ENCODE measurements at places on chromosomes 13 and 19.
A peak's percentile ranks its signal among the peaks of the same experiment; 100 is the strongest.

DNA sequence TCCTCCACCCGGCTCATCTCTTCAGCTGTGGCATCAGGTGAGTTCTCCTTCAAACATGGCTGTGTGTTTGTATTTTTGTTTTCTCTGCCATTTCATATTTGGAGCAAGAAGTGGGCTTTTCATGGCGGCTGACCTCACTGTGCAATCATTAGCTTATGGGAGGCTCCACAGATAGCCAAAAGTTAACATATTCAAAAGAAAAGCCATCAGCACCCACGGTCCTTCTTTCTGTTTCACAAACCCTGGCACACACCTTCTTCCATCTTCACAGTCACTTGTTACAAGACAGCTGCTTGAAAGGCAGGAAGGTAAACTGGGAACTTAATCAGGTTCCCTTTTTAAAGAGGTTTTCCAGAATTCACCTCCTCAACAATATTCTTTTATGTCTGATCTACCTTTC lies 69.3 kb upstream of the ATP12A start:
- DNase-seq: no peak

DNA sequence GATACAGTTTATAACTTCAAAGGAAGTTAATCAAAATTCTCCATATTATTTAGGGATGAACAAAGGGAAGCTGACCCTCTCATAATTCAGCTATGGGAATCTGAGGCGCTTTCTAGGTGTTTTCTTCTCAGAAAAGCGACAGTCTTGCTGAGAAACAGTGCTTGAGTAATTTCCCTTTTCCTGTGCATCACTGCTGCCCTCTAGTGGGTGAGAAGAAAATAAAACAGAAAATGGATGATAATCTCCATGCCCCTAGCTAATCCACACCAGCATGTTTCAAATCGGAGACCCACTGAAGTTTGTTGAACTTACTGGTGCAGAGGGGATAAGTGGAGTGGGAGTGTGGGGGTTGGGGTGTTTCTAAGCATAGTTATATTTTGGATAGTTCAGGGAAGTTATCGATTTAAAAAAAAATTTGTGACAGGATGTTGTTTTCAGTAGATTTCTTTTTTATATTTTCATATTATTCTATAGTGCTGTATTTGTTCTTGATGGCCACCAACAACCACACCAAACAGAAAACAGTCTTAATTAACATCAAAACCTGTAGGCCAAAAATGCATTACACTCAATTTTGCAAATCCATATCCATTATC lies 21.4 kb downstream of the LCP1 start:
- no peak for DNase-seq

- peak; percentile 8 for DNase-seq
Observed at GRCh38 chr19:55591555-55591954, 7.8 kb downstream of the FIZ1 start.

DNA sequence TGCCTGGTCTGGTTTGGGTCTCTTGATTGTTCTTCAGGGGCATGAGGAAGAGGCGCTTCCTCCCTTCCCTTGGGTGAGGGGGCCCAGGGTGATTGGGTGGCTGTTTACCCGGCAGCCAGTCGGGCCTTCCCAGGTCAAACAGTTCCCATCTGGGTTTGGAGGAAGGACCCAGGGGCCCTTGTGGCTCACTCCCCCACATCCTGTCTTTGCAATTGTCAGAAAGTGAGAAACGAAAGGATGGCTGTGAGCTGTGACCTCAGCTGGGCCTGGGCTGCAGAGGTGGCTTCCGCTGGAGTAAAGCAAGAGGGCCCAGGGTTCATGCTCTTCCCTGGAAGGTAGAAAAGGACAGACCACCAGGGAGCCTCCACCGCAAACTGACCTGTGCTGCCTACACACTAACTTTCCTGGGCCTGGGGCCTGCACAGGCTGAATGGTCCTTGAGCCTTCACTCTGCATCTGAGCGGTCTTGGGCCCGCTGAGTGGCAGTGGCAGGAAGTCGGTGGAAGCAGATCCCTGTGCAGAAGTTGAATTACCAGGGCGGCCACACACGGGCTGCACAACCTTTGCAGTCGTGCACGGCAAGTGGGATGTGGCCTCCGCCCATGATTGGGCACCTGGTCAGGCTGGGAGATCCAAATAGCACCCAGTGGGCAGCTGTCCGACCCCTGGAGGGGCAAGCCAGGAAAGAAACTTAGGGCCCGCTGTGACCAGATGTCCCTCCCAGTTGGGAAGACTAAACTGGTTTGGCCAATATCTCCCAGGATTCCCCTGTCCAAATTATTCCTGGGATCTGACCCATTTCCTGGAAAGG lies 5.3 kb upstream of the CD79A start:
- peak; percentile 23 for DNase-seq

GRCh38 chr13:98648686-98649085 lies 71.8 kb upstream of the STK24 start:
- DNase-seq: no peak

All from right hindlimb (tissue), 1 donor.